ENCODE measurements at places on chromosomes 12 and 14. TPM values are rescaled to one million over a fixed set of nuclear protein-coding genes. Genes with fewer than 3 reads are reported as not detected.

The PMCH gene
- not detected for total RNA-seq

The AICDA gene
- total RNA-seq, result 0.84 TPM

The DBX2 gene
- not detected for total RNA-seq

The SLC7A7 gene
- total RNA-seq, result 117 TPM

The VWF gene
- total RNA-seq, result 422 TPM

The ARHGAP9 gene
- total RNA-seq, result 266 TPM

The CAPZA3 gene
- not detected for total RNA-seq

The OR6S1 gene
- total RNA-seq, result 0.77 TPM

The CLEC4D gene
- total RNA-seq, result 24.9 TPM

- no peak for DNase-seq
- H3K4me3 ChIP-seq, result peak overlapping the region; percentile 84
- H3K36me3 ChIP-seq, result peaks cover 30% of the 10 kb centered on the region
- H3K27me3 ChIP-seq, result no peaks in the 10 kb centered on the region
- peaks cover 43% of the 10 kb centered on the region for H3K4me1 ChIP-seq
Measured at GRCh38 chr14:104722938-104723650, 935 bp upstream of the ADSS1 start.

DNA sequence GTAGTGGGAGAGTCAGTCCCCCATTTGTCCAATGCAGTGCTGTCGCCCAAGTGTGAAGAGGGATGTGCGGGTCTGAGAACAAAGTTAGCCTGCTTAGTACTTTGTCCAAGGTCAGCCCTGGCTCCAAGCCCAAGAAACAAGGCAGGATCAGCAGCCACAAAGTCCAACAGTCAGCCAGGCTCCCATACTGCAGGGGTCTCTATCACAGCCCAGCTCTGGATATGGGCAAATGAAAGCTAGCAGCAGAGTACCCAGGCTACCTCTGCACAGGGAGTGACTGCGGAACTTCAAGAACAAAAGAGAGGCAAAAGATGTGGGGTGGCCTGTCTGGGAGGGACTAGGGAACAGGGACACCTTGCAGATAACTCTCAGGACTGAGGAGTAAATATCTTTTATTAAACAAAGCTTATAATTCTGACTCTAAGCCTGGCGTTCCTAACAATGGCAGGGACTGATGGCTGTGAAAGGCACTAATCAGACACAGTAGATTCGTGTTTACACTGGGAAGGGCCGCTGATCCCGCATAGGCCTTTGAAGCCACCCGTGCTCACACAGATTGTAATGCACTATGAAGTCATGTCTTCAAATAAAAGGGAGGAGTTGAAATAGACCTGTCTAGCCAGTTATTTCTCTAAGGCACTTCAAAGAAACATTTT is 91.0 kb upstream of the EEA1 start:
- H3K4me3 ChIP-seq, result no peak overlapping the region
- no peak for DNase-seq
- no peaks in the 10 kb centered on the region for H3K36me3 ChIP-seq
- no peaks in the 10 kb centered on the region for H3K27me3 ChIP-seq
- H3K27ac ChIP-seq, result no peak overlapping the region

- peak overlapping the region; percentile 40 for H3K4me3 ChIP-seq
- H3K27ac ChIP-seq, result no peak overlapping the region
- H3K4me1 ChIP-seq, result peaks cover 27% of the 10 kb centered on the region
- H3K27me3 ChIP-seq, result peaks cover 3% of the 10 kb centered on the region
- peak; percentile 75 for DNase-seq
Measured at GRCh38 chr14:69260861-69261564, 1.1 kb downstream of the GALNT16 start.

- H3K36me3 ChIP-seq, result no peaks in the 10 kb centered on the region
- DNase-seq, result no peak
- peaks cover 2% of the 10 kb centered on the region for H3K27me3 ChIP-seq
- H3K4me1 ChIP-seq, result no peaks in the 10 kb centered on the region
- no peak overlapping the region for H3K27ac ChIP-seq
Measured at GRCh38 chr14:95033682-95034632, 123.4 kb downstream of the DICER1 start.

DNA sequence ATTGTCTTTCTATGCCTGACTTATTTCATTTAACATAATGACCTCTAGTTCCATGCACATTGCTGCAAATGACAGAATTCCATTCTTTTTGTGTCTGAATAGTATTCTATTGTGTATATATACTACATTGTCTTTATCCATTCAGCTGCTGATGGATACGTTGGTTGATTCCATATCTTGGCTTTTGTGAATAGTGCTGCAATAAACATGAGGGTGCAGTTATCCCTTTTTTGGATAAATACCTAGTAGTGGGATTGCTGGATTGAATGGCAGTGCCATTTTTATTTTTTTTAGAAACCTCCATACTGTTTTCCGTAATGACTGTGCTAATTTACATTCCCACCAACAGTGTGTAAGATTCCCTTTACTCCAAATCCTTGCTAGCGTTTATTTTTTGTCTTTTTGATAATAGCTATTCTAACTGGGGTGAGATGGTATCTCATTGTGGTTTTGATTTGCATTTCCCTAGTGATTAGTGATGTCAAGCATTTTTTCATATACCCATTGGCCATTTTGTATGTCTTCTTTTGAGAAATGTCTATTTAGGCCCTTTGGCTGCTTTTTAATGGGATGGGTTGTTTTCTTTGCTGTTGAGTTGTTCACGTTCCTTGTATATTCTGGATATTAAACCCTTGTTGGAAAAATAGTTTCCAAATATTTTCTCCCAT is 2.3 kb downstream of the OAS2 start:
- H3K4me1 ChIP-seq, result peaks cover 47% of the 10 kb centered on the region
- no peak overlapping the region for H3K4me3 ChIP-seq
- H3K27ac ChIP-seq, result peak overlapping the region; percentile 96
- DNase-seq, result no peak

GRCh38 chr14:34064349-34064748 is 113.5 kb upstream of the EGLN3 start:
- no peaks in the 10 kb centered on the region for H3K4me1 ChIP-seq
- no peaks in the 10 kb centered on the region for H3K36me3 ChIP-seq
- H3K27ac ChIP-seq, result no peak overlapping the region
- DNase-seq, result no peak

- no peaks in the 10 kb centered on the region for H3K4me1 ChIP-seq
- H3K36me3 ChIP-seq, result no peaks in the 10 kb centered on the region
- no peaks in the 10 kb centered on the region for H3K27me3 ChIP-seq
- no peak overlapping the region for H3K27ac ChIP-seq
- no peak overlapping the region for H3K4me3 ChIP-seq
- DNase-seq, result no peak
Measured at GRCh38 chr14:35944847-35945246, 118.7 kb downstream of the BRMS1L start.

- H3K36me3 ChIP-seq, result no peaks in the 10 kb centered on the region
- H3K27ac ChIP-seq, result no peak overlapping the region
- no peak overlapping the region for H3K4me3 ChIP-seq
- DNase-seq, result no peak
Measured at GRCh38 chr12:104357421-104357952, 53.9 kb downstream of the EID3 start.

- H3K4me3 ChIP-seq, result no peak overlapping the region
- no peaks in the 10 kb centered on the region for H3K36me3 ChIP-seq
- no peak overlapping the region for H3K27ac ChIP-seq
- no peak for DNase-seq
- H3K27me3 ChIP-seq, result no peaks in the 10 kb centered on the region
- H3K4me1 ChIP-seq, result no peaks in the 10 kb centered on the region
Measured at GRCh38 chr14:33375786-33376185, 437.1 kb downstream of the NPAS3 start.

- H3K27me3 ChIP-seq, result no peaks in the 10 kb centered on the region
- no peaks in the 10 kb centered on the region for H3K36me3 ChIP-seq
- no peak for DNase-seq
- no peak overlapping the region for H3K4me3 ChIP-seq
- H3K27ac ChIP-seq, result no peak overlapping the region
- H3K4me1 ChIP-seq, result no peaks in the 10 kb centered on the region
Measured at GRCh38 chr12:119843100-119843499, 34.0 kb downstream of the CIT start.

- H3K36me3 ChIP-seq, result no peaks in the 10 kb centered on the region
- H3K4me1 ChIP-seq, result peaks cover 81% of the 10 kb centered on the region
- no peaks in the 10 kb centered on the region for H3K27me3 ChIP-seq
- no peak overlapping the region for H3K27ac ChIP-seq
- H3K4me3 ChIP-seq, result no peak overlapping the region
- DNase-seq, result no peak
Measured at GRCh38 chr12:31574803-31575575, 15.9 kb downstream of the DENND5B start.

DNA sequence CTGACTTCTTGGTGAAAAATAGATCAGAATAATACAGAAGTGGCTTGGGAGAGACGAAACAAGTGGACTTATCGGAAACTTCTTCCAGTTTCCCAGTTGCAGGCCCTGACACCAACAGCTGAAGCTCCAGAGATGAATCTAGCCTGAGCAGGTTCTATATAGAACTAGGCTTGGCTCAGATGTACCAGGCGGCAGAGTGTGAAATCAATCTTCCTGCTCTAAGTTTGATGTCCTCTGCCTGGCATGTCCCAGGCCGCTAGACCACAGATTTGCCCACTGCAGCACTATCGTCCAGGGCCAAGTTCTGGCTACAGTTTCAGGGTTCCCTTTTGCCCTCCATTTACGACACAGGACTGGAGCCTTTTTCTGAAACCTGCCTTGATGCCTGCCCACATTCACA is 91.3 kb upstream of the PLEKHA5 start:
- no peaks in the 10 kb centered on the region for H3K27me3 ChIP-seq
- no peak overlapping the region for H3K27ac ChIP-seq
- H3K4me3 ChIP-seq, result no peak overlapping the region
- no peaks in the 10 kb centered on the region for H3K36me3 ChIP-seq
- H3K4me1 ChIP-seq, result no peaks in the 10 kb centered on the region

- H3K27me3 ChIP-seq, result no peaks in the 10 kb centered on the region
- no peak for DNase-seq
- no peaks in the 10 kb centered on the region for H3K4me1 ChIP-seq
- H3K27ac ChIP-seq, result no peak overlapping the region
Measured at GRCh38 chr14:72828604-72829003, 65.3 kb downstream of the DPF3 start.
